ENCODE measurements at places on chromosomes 2 and 18.

DNA sequence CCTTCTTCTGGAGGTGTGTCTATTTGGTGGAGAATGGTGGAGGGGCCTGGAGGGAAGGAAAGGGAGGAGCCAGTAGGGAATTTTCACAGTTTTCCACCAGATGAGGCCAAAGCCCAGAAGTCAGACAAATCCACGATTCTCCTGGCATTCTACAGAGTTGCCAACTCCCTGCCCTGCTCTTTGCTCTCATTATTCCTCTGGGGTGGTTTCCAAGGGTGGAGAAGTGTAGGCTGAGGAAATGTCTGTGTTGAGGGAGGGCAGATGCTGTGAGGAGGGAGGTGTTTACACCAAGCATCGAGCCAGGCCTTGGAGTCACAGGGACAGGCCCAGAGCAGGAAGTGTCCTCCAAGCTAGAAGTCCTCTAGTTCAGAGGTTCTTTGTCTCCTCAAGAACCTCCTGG is 124.1 kb upstream of the LGALSL start:
- no peak for DNase-seq

- DNase-seq: no peak
Measured at GRCh38 chr18:38575648-38576047, 1010.0 kb upstream of the CELF4 start.

DNA sequence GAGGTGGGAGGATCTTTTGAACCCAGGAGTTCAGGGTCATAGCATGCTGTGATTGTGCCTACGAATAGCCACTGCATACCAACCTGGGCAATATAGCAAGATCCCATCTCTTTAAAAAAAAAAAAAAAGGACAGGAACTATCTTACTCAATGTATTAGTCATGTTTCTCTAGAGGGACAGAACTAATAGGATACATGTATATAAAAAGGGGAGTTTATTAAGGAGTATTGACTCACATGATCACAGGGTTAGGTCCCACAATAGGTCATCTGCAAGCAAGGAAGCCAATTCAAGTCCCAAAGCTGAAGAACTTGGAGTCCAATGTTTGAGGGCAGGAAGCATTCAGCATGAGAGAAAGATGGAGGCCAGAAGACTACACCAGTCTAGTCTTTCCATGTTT is 18.8 kb upstream of the CASP10 start:
- DNase-seq: no peak

- DNase-seq: no peak
Measured at GRCh38 chr2:175036582-175037018, 31.4 kb upstream of the CHN1 start.

- DNase-seq: no peak
Measured at GRCh38 chr18:53625997-53626599, 598.4 kb downstream of the MBD2 start.

DNA sequence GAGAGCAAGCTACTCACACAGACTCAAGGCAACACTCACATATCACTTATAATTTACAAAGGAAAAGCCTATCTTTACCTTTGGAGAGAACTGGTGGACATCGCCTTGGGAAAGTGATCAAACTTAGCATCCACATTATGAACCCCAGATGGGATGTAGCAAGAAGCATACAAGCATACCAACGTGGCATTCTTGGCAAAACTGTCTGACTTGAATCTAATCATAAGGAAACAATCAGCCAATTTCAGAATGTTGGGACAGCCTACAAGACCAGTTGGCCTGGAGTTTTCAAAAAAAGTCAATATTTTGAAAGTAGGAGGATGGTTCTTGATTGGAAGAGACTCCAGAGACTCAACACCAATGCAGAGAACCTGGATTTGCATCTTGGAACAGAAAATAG is 79.1 kb upstream of the PMAIP1 start:
- no peak for DNase-seq

DNA sequence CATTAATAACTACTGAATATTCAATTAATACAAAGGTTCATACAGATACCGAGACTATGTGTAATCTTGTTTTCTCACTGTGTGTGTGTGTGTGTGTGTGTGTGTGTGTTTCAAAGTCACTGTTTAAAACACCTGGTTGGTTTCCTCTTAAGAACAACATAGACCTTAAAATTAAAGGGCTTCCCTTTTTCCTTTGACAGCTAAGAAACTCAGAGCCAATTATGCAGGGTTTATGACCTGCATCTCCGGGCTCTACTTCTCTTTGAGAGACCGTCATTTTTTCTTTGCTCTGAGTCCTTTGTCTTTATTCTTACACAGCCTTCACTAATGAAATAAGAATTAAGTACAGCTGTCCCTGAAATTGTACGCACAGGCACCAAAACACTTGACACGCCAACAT is 145.6 kb downstream of the HDAC4 start:
- DNase-seq: no peak

GRCh38 chr2:161010503-161011015 is 149.7 kb upstream of the TANK start:
- no peak for DNase-seq
